ENCODE measurements at places on chromosomes 3 and 15. TPM values are rescaled to one million over a fixed set of nuclear protein-coding genes. Genes with fewer than 3 reads are reported as not detected.

DGKG gene
- 4.4 TPM for total RNA-seq

EFCC1 gene
- total RNA-seq, result under 0.01 TPM

LINGO1 gene
- 0.19 TPM for total RNA-seq

ECE2 gene
- not detected for total RNA-seq

UBE2E2 gene
- total RNA-seq, result 63.3 TPM

TUSC7 gene
- not detected for total RNA-seq

GHRL gene
- total RNA-seq, result not detected

CHRM5 gene
- total RNA-seq, result not detected

MELTF gene
- 24.2 TPM for total RNA-seq

IL20RB gene
- total RNA-seq, result 0.38 TPM

USP50 gene
- not detected for total RNA-seq

FBXL2 gene
- 10.0 TPM for total RNA-seq

SPINK8 gene
- total RNA-seq, result not detected

DYNLT2B gene
- 7.0 TPM for total RNA-seq

CAPN3 gene
- 0.77 TPM for total RNA-seq

GOLGA6B gene
- not detected for total RNA-seq

RBMS3 gene
- 81.2 TPM for total RNA-seq

TRANK1 gene
- 15.5 TPM for total RNA-seq

FEZF2 gene
- total RNA-seq, result not detected

KCNAB1 gene
- 4.8 TPM for total RNA-seq

UBAP1L gene
- 1.1 TPM for total RNA-seq

TTC23 gene
- total RNA-seq, result 17.8 TPM

GP5 gene
- total RNA-seq, result 1.1 TPM

GABRR3 gene
- not detected for total RNA-seq

CYP1A2 gene
- total RNA-seq, result not detected

FILIP1L gene
- total RNA-seq, result 11.7 TPM

CLASP2 gene
- total RNA-seq, result 56.2 TPM

SNTN gene
- not detected for total RNA-seq

SLC24A5 gene
- not detected for total RNA-seq

KCNMB3 gene
- total RNA-seq, result 0.85 TPM
